Stimulated activated CD8-positive, alpha-beta memory T cell treated with anti-CD3 and anti-CD28 coated beads, Interleukin-2, amount 100 ng/mL, for 48 hours (primary cell): ENCODE measurements at places on chromosomes 2 and 18.

GRCh38 chr2:171515672-171516298 is 6.5 kb upstream of the CYBRD1 start:
- no peak for DNase-seq

GRCh38 chr2:15391751-15392150 is 169.4 kb downstream of the NBAS start:
- DNase-seq = no peak

- no peak for DNase-seq
These were observed 1.5 kb upstream of the LTBP1 start for GRCh38 chr2:32945286-32945685.

DNA sequence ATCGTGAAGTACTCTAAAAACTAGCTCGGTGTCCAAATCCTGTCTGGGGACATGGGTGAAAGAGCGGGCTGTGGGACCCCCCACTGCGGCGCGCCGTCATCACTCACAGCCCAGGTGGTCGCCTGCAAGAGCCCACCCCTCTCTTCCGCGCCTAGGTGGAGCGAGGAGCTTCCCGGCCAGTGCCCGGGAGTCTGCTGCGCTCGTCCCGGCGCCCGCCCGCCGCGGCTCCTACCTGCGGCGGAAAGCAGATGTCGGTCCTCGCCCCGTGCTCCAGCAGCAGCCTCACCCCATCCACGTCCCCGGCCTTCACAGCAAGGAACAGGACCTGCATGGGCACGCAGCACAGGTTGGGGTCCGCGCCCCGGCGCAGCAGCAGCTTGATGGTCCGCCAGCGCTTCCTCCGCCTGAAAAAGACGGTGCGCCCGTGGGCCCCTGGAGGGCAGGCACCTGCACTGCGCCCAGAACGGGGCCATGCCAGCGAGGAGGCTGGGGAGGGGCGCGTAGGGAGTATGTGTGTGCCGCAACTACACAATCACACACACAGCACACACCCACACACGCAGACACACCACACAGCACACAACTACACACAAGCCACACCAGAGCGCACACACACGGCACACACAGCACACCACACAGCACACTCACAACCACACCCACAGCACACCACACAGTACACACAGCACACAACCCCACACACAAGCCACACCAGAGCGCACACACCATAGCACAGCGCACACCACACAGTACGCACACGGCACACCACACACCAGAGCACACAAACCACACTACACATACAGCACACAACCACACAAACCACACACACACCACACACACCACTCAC is 37.4 kb downstream of the ANKMY1 start:
- no peak for DNase-seq

GRCh38 chr18:59907172-59907571 is 7.4 kb downstream of the PMAIP1 start:
- no peak for DNase-seq

GRCh38 chr2:19900931-19901441 is 797 bp downstream of the TTC32 start:
- no peak for DNase-seq

GRCh38 chr2:223046470-223047040 is 5.4 kb upstream of the KCNE4 start:
- no peak for DNase-seq

GRCh38 chr2:98924038-98924830 is 11.8 kb downstream of the CRACDL start:
- no peak for DNase-seq

- no peak for DNase-seq
These were observed 106.2 kb downstream of the COBLL1 start for GRCh38 chr2:164735309-164735919.

GRCh38 chr18:69830189-69830588 is 117.5 kb downstream of the CD226 start:
- no peak for DNase-seq

DNA sequence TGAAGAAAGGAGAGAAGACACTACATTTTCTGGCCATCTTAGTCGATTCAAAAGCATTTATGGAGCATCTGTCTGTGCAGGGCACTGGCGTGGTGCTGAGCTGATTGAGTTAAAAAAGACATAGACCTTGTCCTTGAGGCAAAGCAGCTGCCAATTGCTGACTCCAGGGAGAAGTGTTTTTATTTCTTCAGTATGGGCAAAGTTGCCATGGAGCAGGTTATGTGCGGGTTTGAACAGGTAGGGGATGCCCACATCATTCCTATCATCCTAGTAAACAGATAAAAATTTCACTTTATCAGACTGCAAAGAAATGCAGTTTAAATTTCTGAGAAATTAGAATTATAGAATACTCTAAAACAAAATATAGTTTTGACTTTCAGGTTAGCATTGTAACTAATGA is 125.8 kb downstream of the NUP35 start:
- no peak for DNase-seq

DNA sequence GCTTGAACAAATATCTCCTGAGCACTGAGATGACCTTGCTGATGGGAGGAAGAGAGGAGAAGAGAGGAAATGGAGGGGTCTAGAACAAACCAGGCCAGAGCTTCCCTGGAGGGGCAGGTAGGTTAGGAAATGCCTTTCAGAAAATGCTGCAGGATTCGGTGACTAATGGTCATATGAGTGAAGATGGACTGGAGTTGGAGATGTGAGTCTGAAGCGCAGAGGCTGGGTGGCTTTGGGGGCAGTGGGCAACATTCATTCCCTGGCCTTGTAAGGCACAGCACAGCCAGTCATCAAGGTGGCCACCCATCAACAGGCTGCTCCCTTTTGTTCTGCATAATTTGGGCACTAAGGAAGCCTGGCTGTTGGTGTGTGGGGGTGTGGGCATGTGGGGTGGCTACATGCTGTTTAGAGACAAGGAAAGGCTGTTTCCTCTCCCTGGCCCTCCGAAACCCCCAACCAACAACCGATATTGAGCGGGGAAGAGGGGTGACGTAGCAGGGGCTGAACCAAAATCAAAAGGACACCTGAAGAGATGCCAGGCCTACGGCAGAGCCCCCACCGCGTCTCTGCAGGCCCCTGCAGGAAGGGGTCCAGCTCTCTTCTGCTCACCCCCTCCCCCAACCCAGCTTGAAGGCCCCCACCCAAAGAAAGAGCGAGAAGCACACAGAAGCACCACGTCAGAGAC is 1.5 kb downstream of the SLC30A3 start:
- DNase-seq = no peak

GRCh38 chr18:21930177-21930576 is 189.6 kb downstream of the MIB1 start:
- no peak for DNase-seq

DNA sequence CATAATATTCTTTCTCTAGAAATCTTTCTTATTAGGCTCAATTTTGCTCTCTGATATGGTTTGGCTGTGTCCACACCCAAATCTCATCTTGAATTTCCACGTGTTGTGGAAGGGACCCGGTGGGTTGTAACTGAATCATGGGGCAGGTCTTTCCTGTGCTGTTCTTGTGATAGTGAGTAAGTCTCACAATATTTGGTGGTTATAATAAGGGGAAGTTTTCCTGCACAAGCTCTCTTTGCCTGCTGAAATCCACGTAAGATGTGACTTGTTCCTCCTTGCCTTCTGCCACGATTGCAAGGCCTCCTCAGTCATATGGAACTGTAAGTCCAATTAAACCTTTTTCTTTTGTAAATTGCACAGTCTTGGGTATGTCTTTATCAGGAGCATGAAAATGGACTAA is 73.8 kb downstream of the CAVIN2 start:
- no peak for DNase-seq

DNA sequence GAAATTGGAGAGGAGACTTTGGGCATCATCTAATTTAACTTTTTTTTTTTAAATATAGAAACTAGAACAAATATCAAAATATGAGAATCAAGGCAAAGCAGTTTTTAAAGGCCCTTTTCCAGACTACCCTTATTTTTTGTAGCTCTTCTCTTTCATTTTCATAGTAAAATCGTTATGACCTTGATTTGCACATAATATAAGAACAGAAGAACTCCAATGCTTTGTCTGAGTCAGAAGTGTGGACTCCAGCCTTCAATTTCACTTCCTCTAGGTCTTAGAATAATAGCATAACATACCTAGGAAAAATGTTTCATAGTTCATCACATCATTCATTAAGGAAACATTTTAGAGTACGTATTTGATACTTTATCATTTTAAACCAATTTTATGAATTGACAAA is 74.4 kb downstream of the ANKRD12 start:
- DNase-seq = no peak

DNA sequence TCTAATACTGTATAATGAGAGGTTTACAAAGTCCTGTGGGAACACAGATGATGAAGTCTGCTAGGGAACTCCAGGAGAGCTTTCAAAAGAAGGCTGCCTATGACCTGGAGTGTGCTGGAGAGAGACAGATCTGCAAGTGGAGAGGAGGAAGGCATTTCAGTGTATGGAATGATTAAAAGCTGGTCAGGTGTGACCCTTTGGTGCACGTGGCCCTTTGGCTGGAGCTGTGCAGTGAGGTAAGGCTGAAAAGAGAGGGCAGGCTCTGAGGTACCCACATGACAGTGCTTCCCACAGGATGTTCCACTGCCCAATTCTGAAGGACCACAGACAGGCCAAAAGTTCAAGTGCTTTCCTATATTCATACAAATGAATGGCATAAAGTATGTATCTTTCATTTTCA is 157.1 kb downstream of the DYM start:
- no peak for DNase-seq

DNA sequence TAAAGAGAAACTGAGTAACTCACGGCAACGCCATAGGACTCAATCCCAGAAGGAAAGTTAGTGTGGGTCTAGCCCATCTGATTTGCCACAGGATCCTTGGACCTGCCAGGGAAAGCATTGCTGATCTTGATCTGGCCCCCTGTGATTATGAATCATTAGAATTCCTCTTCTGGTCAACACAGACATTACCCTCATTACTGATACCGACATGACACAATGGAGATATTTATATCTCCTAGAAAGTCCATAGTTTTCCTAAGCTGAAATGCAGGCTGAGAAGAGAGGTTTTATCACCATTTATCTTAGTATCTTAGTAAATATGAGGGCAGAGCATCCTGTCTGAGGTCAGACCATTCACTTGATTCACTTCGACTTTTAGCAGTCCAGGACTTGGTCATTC is 75.5 kb upstream of the CCDC68 start:
- DNase-seq = no peak

GRCh38 chr2:43840965-43841364 is 2.2 kb downstream of the ABCG8 start:
- DNase-seq = no peak

- no peak for DNase-seq
These were observed 147.3 kb upstream of the UNC80 start for GRCh38 chr2:209624192-209624938.

DNA sequence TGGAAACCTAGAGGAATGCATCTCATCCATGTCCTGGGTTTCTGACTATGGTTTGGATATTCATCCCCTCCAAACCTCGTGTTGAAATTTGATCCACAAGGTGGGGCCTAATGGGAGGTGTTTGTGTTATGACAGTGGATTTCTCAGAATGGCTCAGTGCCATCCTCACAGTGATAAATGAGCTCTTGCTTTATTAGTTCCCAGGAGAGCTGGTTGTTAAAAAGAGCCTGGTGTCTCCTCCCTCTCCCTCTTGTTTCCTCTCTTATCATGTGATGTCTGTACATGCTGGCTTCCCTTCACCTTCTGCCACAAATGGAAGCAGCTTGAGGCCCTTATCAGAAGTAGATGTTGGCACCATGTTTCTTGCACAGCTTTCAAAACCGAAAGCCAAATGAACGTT is 424.3 kb downstream of the DCC start:
- no peak for DNase-seq

DNA sequence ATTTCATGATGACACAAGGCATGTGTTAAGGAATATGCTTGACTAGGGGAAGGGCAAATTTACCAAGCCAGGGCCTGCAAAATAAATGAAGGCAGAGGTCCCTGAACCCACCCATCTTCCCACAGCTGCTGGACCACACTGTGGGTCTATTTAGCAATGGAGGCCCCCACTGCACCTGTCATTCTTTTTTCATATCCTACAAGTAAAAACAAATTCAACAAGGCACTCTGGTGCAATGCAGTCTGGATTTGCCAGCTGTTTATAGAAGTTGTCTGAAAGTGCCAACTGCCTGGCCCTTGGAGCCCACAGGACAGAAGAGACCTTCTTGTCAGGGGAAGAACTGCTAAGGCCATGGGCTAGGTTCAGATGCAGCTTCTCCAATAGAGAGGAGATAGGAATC is 112.8 kb upstream of the ATL2 start:
- DNase-seq = no peak

- DNase-seq = peak; percentile 40
These were observed 7.8 kb downstream of the MTHFD2 start for GRCh38 chr2:74206180-74206688.

GRCh38 chr2:168500516-168500915 is 44.4 kb downstream of the CERS6 start:
- no peak for DNase-seq

- no peak for DNase-seq
These were observed 43.5 kb upstream of the EPG5 start for GRCh38 chr18:46010676-46011075.

DNA sequence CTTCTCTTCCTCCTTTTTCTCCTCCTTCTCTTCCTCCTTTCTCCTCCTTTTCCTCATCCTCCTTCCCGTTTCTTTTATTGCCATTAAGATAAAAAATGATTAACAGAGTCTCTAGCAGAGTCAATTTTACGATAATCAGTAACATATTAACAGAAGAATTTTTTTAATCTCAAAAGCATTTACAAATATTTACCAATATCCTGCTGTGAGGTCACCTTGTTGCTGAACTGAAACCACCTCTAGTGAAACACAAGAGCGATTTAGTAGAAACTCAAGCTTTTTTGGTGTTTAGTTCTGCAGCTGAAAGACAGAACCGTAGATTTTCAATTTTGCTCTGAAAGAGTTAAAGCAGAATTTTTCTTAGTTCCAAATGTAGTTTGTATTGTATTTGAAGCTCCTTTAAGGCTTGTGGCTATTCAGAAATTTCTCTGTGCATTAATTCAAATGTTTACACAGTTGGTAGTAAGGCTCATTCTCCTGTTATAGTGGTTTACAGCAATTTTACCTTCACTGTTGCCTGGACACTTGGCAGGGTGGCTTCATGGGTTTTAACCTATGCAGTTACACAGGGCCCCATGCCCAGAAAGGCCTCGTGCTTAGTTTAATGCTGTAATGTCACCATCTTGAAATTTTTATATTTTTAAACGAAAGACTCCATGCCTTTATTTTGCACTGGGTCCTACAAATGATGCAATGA is 1106.6 kb upstream of the FAM98A start:
- DNase-seq = no peak

DNA sequence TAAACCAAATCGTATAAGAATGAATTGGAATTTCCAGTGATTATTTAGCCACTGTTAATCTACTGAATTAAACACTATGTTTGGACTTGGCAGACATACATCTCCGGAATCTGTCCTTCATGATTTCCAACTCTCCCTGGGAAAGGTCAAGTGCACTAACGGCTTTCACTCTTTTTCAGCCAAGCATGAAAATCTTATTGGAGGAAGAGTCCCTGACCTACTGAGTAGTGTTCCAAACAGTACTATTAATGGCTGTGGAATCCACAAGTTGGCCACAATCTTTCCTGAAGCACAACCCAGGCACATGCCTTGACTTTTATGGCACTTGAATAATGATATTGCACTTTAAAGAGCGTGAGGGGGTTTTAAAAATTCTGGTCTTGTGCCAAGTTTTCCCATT is 318.9 kb upstream of the RND3 start:
- no peak for DNase-seq

GRCh38 chr2:85088921-85089320 is 44.3 kb upstream of the TCF7L1 start:
- no peak for DNase-seq

GRCh38 chr2:217393585-217394032 is 533.7 kb upstream of the TNP1 start:
- DNase-seq = no peak

GRCh38 chr2:27804146-27804545 is 32.6 kb downstream of the MRPL33 start:
- no peak for DNase-seq

- no peak for DNase-seq
These were observed 68.1 kb downstream of the STPG4 start for GRCh38 chr2:47087051-47087450.
